ENCODE measurements at places on chromosomes 12 and 14. TPM values are rescaled to one million over a fixed set of nuclear protein-coding genes. Genes with fewer than 3 reads are reported as not detected.

The AGAP2 gene
- total RNA-seq: 1.0 TPM

The SLC25A47 gene
- not detected for total RNA-seq

The OR11G2 gene
- total RNA-seq: not detected

The PTPRO gene
- 26.1 TPM for total RNA-seq

The PTPN6 gene
- 44.8 TPM for total RNA-seq

The TMEM229B gene
- 11.3 TPM for total RNA-seq

The ASCL1 gene
- 0.17 TPM for total RNA-seq

DNA sequence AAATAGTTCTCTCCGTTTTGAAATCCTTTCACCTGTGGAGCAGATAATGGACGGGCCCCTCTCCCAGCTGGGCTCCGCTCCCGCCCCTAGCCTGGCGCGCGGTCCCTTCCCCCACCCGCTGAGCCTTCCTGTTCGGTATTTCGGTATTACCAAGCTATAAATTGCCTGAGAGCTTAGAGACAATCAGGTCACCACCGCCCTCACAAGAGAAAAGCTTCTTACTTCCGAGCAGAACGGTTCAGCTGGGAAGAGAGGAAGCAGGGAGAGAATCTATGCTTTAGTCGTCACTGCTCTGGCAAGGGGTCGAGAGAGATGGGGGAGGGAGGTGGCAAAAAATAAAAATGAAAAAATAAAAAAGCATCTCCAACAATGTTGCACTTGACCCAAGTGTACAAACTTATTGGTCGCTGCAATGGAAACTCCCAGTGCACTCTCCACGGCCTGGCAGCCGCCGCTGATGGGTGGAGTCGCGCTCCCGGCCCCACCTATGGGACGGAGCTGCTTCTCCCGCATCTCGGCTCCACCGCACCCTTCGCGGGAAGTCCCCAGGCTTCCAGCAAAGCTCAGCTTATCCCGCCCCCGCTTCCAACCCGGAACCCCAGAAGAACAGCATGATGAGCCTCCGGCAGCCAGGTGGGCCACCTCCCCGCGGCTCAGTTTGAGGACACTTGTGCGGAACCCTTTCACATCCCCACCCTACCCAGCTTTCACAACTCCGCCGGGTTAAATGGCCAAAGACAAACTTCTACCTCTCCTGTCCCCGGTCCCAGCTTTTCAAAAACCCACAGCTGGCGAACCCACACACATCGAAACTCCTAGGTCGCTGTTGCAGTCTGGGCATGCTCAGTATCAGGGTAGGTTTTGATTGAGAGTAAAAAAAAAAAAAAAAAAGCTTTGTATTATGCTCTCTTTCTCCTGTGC is 832 bp upstream of the SYT1 start:
- H3K27me3 ChIP-seq: peaks cover 3% of the 10 kb centered on the region
- no peaks in the 10 kb centered on the region for H3K36me3 ChIP-seq
- H3K4me1 ChIP-seq: no peaks in the 10 kb centered on the region

GRCh38 chr12:94872671-94872970 is 130.9 kb downstream of the NDUFA12 start:
- no peak overlapping the region for H3K27ac ChIP-seq
- no peaks in the 10 kb centered on the region for H3K4me1 ChIP-seq
- H3K36me3 ChIP-seq: no peaks in the 10 kb centered on the region
- no peak for DNase-seq
- peak overlapping the region; percentile 31 for H3K4me3 ChIP-seq

DNA sequence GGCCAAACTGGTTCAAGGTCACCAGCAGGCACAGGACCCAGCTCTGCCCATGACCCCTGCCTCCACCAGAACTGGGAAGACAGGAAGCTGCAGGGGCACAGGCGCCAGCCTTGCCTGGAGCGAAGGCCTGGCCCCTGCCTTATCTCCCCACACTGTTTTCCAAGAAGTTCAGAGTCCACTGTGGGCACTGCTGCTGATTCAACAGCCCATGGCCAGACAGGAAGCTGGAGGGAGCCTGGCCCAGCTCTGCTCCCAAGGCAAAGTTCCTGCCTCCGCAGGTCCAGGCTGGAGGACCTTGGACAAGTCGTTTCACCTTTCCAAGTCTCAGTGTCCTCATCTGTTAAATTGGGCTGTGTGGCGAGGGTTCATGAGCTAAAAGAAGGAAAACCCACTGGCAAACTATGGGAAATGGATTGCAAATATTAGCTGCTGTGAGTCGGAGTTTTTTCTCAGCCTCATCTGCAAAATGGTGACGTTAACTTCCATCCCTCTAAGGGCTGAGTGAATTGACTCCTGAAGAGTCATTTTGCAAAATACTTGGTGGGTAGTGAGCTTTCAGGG is 1.2 kb downstream of the PHETA1 start:
- H3K4me1 ChIP-seq: peaks cover 12% of the 10 kb centered on the region
- H3K36me3 ChIP-seq: no peaks in the 10 kb centered on the region
- peak overlapping the region; percentile 99 for H3K4me3 ChIP-seq
- H3K27ac ChIP-seq: peak overlapping the region; percentile 77
- H3K27me3 ChIP-seq: no peaks in the 10 kb centered on the region

GRCh38 chr12:47741340-47741703 is 16.0 kb upstream of the ENDOU start:
- no peak overlapping the region for H3K27ac ChIP-seq
- H3K27me3 ChIP-seq: no peaks in the 10 kb centered on the region
- H3K4me1 ChIP-seq: peaks cover 10% of the 10 kb centered on the region
- no peaks in the 10 kb centered on the region for H3K36me3 ChIP-seq
- no peak overlapping the region for H3K4me3 ChIP-seq
- peak; percentile 81 for DNase-seq

GRCh38 chr14:23536494-23536893 is 15.1 kb downstream of the ZFHX2 start:
- no peak overlapping the region for H3K4me3 ChIP-seq
- no peaks in the 10 kb centered on the region for H3K4me1 ChIP-seq
- no peaks in the 10 kb centered on the region for H3K27me3 ChIP-seq
- H3K27ac ChIP-seq: no peak overlapping the region
- no peak for DNase-seq
- H3K36me3 ChIP-seq: no peaks in the 10 kb centered on the region

DNA sequence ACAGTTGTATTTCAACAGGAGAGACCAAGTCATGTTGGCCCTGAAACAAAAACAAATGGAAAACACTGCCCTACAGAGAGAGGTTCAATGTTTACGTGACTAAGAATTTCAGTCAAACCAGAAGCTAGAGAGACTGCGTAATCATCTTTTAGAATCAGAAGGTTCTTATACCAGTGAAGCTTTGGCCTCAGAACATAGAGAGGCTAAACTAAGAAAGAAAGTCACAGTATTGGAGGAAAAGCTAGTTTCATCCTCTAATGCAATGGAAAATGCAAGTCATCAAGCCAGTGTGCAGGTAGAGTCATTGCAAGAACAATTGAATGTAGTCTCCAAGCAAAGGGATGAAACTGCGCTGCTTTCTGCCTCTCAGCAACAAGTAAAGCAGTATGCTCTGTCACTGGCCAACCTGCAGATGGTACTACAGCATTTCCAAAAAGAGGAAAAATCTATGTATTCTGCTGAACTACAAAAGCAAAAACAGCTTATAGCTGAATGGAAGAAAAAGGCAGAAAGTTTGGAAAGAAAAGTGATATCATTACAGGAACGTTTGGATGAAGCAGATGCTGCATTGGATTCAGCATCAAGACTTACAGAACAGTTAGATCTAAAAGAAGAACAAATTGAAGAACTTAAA is 32.5 kb upstream of the NUAK1 start:
- no peak overlapping the region for H3K27ac ChIP-seq
- no peaks in the 10 kb centered on the region for H3K36me3 ChIP-seq
- H3K4me3 ChIP-seq: no peak overlapping the region
- no peaks in the 10 kb centered on the region for H3K4me1 ChIP-seq
- H3K27me3 ChIP-seq: no peaks in the 10 kb centered on the region

- H3K4me3 ChIP-seq: no peak overlapping the region
- no peak for DNase-seq
- H3K4me1 ChIP-seq: no peaks in the 10 kb centered on the region
- H3K27ac ChIP-seq: no peak overlapping the region
These were observed 841.5 kb upstream of the FLRT2 start for GRCh38 chr14:84688297-84689025.

GRCh38 chr12:120703311-120703942 is 6.8 kb upstream of the UNC119B start:
- DNase-seq: no peak
- H3K36me3 ChIP-seq: no peaks in the 10 kb centered on the region
- no peaks in the 10 kb centered on the region for H3K4me1 ChIP-seq
- H3K27ac ChIP-seq: no peak overlapping the region
- no peaks in the 10 kb centered on the region for H3K27me3 ChIP-seq

GRCh38 chr14:105049753-105050550 is 15.3 kb downstream of the GPR132 start:
- no peaks in the 10 kb centered on the region for H3K36me3 ChIP-seq
- no peaks in the 10 kb centered on the region for H3K27me3 ChIP-seq
- no peak for DNase-seq
- H3K4me1 ChIP-seq: no peaks in the 10 kb centered on the region
- H3K4me3 ChIP-seq: no peak overlapping the region

GRCh38 chr12:132414634-132415326 is 75.2 kb upstream of the FBRSL1 start:
- H3K27ac ChIP-seq: no peak overlapping the region
- H3K4me1 ChIP-seq: peaks cover 4% of the 10 kb centered on the region
- peaks cover 6% of the 10 kb centered on the region for H3K27me3 ChIP-seq
- H3K36me3 ChIP-seq: no peaks in the 10 kb centered on the region
- peak; percentile 89 for DNase-seq

GRCh38 chr14:81261176-81261575 is 40.4 kb upstream of the GTF2A1 start:
- H3K4me3 ChIP-seq: no peak overlapping the region
- no peaks in the 10 kb centered on the region for H3K4me1 ChIP-seq
- DNase-seq: no peak
- H3K27ac ChIP-seq: no peak overlapping the region
- H3K36me3 ChIP-seq: no peaks in the 10 kb centered on the region

DNA sequence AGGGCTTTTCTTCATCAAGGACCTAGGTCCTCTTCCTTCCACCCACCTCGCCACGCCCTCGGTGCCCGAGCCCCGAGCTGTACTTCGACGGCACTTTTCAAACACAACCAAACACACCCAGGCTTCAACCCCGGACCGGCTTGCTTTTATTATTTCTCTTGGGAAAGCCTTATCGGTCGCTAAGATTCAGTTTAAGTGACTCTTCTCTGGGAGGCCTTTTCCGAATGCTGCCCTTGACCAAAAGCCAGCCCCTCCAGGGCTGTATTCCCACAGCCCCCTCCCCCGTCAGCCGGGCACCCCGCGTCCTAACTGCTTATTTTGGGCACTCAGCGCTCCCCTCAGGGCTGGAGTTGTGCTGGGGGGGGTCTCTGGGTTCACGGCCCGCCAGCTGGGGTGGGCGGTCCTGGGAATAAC is 644 bp upstream of the PPP4R4 start:
- H3K27me3 ChIP-seq: peaks cover 27% of the 10 kb centered on the region
- no peaks in the 10 kb centered on the region for H3K4me1 ChIP-seq
- DNase-seq: peak; percentile 25
- H3K4me3 ChIP-seq: peak overlapping the region; percentile 54

DNA sequence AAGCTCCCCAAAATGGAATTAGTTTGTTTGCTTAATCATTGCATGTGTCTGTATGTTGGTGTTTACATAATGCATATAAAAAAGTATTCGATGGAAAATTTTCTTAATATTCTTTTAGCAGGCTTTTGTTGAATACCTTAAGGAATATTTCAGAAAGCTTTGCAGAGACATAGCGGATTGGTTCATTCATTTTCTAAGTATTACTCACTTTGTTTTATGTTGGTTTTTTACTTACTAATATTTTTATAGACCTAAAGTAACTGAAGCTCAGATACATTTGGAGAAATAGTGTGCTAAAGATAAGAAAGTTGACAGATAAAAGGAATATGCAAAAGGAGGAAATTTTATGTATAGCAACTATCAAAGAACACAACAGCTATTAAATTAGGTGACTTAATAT is 191.0 kb downstream of the ERC1 start:
- H3K36me3 ChIP-seq: no peaks in the 10 kb centered on the region
- H3K4me1 ChIP-seq: no peaks in the 10 kb centered on the region
- H3K4me3 ChIP-seq: no peak overlapping the region
- DNase-seq: no peak

GRCh38 chr12:12719496-12719895 is 2.3 kb downstream of the CDKN1B start:
- peak overlapping the region; percentile 99 for H3K27ac ChIP-seq
- peak overlapping the region; percentile 67 for H3K4me3 ChIP-seq
- no peaks in the 10 kb centered on the region for H3K36me3 ChIP-seq
- no peaks in the 10 kb centered on the region for H3K27me3 ChIP-seq
- peaks cover 4% of the 10 kb centered on the region for H3K4me1 ChIP-seq

DNA sequence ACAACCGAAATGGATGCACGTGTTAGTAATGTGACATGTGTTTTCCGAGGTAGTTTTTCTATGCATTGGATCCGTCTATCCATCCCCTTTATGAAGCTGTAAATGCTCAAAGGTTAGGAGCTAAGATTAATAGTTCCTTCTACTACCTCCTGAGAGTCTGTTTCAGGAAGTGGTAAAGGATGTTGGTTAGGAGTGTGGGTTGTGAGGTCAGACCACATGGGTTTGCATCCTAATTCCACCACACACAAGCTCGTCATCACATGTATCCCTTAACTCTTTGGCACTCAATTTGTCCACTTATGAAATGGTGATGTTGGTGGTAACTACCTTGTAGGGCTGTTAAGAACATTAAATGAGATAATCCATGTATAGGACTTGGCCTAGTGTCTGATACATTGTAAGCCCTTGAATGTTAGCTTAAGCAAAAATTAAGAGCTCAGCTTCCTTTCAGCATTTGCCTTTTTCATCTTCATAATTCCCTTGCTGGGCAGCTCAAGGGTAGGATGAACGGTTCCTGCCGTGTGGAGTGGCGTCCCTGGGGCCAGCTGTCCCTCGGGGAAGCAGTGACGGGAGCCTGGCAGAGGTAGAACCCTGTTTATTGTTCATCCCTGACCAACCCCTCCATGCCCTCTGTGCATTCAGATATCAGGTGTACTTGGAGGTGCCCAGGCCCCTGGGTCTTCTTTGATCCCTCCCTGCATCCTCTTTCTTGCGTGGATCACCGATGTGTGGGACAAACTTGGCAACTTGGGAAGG is 52.3 kb downstream of the TSPAN9 start:
- H3K27me3 ChIP-seq: no peaks in the 10 kb centered on the region
- H3K4me1 ChIP-seq: no peaks in the 10 kb centered on the region
- DNase-seq: no peak
- no peak overlapping the region for H3K27ac ChIP-seq
- H3K36me3 ChIP-seq: no peaks in the 10 kb centered on the region
- no peak overlapping the region for H3K4me3 ChIP-seq

GRCh38 chr12:27474344-27474743 is 27.8 kb downstream of the SMCO2 start:
- no peaks in the 10 kb centered on the region for H3K27me3 ChIP-seq
- no peak overlapping the region for H3K4me3 ChIP-seq
- H3K27ac ChIP-seq: no peak overlapping the region
- H3K36me3 ChIP-seq: no peaks in the 10 kb centered on the region
- H3K4me1 ChIP-seq: no peaks in the 10 kb centered on the region

- H3K4me3 ChIP-seq: no peak overlapping the region
- no peaks in the 10 kb centered on the region for H3K27me3 ChIP-seq
- no peaks in the 10 kb centered on the region for H3K36me3 ChIP-seq
- no peak for DNase-seq
These were observed 108.2 kb upstream of the SLC38A4 start for GRCh38 chr12:46933947-46934346.

GRCh38 chr14:62144863-62145262 is 382.6 kb downstream of the SNAPC1 start:
- no peak overlapping the region for H3K27ac ChIP-seq
- no peaks in the 10 kb centered on the region for H3K4me1 ChIP-seq
- no peak for DNase-seq
- no peaks in the 10 kb centered on the region for H3K36me3 ChIP-seq
- H3K27me3 ChIP-seq: no peaks in the 10 kb centered on the region

Measured in colonic mucosa (tissue), 4 donors.